ENCODE measurements at places on chromosomes 13 and 19.

GRCh38 chr13:78609464-78610205 lies 6.3 kb upstream of the POU4F1 start:
- DNase-seq = no peak

- DNase-seq = no peak
Observed at GRCh38 chr13:73368608-73369007, 309.8 kb downstream of the KLF5 start.

DNA sequence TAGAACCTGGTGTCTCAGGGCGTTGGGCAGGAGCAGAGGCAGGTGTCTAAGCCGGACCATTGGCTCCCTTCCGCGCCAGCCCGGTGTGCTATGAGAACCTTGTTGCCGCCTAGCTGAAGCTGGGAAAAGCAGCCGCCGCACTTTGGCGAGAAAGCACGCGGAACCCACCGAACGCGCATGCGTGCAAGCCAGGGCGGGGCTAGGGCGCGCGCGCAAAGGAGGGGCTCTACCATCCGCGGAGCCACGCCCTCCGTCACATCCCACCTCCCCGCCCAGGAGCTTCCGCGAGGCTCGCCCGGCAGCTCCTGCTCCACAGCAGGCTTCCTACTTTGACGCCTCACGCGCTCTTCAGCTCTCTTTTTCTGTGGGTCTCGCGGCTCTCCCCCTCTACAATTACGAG lies 51.3 kb downstream of the WDR87 start:
- peak; percentile 87 for DNase-seq

- no peak for DNase-seq
Observed at GRCh38 chr13:20126541-20127261, 34.2 kb downstream of the GJA3 start.

DNA sequence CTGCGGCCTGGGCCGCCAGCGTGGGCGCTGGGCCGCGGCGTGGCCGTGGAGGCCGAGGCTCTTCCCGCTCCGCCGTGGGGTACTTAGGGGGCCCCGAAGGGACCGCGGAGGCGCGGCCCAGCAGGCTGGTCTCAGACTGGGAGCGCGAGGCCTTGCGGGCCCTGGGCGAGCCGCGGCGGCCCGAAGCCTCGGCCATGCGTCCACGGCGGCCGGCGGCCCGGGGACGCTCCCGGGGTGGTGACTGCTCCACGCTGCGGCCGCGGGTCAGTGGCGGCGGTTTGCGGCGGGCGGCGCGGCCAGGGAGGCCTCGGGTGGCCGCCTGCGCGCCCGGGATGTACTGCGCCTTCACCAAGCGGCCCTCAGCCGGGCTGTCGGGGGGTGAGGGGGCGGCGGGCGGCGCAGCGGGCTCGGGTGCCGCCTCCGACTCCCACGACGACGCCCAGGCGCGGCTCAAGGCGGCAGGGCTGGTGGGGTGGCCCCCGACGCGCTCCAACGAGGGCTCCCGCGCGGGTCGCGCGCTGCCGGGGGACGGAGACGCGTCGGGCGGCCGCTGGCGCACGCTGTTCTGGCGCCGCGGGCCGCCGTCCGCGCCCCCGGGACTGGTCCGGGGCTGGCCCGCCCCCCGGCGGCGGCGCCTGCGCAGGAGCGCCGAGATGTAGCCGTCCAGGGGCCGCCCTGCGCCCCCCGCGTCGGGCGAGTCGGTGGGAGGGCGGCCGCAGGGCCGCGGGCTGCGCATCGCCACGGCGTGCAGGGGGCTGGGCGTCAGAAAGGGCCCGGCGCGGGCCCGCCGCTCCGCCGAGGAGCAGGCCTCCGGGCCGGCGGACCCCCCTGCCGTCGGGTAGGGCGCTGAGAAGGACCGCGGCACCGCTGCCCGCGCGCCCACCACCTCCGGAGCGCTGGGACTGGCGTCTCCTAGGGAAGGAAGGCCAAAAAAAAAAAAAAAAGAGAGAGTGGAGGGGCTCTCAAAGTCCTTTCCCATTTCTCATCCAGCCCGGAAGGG lies 11.7 kb downstream of the DACT3 start:
- DNase-seq = no peak

GRCh38 chr19:1577090-1577928 lies 9.2 kb upstream of the MEX3D start:
- DNase-seq = no peak

DNA sequence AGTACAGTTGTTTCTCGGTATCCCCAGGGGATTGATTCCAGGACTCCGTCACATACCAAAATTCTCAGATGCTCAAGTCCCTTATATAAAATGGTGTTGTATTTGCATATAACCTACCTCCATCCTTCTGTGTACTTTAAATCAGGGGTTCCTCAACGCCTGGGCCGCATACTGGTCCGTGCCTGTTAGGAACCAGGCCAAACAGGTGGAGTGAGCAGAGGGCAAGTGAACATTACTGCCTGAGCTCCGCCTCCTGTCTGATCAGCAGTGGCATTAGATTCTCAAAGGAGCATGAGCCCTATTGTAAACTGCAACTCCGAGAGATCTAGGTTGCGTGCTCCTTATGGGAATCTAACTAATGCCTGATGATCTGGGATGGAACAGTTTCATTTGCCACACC lies 42.2 kb upstream of the KCTD4 start:
- DNase-seq = no peak

DNA sequence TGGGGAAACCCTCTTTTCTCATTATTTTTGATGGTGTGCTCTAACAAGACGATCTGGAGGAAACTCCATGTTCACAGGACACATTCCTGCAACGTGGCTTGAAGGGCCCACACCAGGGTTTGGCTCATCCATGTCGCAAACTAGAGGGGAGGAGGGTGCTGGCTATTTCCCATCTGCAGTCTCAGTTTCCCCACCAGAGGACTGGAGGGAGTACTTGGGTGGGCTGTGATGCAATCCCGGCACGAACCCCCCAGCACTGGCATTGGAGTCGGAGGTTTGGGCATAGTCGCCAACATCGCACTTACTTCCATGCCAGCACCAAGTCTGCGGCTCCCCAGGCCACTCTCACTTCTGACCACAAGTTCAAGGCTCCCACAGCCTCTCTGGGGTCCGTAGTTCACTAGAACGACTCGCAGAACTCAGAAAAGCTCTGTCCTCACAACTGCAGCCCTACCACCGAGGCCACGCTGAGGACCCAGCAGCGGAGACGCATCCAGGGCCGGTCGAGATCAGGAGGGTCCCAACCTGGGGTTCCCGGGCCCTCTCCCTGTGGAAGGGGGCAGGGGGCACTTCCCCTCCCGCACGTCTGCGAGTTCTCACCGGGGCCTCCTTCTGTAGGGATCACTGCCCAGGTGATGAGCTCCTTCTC lies 165.6 kb upstream of the SOX1 start:
- DNase-seq = no peak

GRCh38 chr19:47134545-47134944 lies 3.9 kb downstream of the SAE1 start:
- DNase-seq = no peak

DNA sequence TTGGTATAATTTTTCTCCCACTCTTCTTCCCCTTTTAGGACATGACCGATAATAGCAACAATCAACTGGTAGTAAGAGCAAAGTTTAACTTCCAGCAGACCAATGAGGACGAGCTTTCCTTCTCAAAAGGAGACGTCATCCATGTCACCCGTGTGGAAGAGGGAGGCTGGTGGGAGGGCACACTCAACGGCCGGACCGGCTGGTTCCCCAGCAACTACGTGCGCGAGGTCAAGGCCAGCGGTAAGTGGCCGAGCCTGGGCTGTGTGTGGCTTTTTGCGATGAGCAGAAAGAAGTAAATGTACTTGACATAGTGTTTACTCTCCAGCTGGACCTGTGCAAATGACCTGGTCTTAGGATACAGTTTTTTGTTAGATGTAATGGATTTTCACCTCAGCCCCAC lies 102.5 kb downstream of the ARHGEF7 start:
- DNase-seq = peak; percentile 87

Measured in testis (tissue), 5 donors.